ENCODE measurements at places on chromosomes 7 and 10.
A peak's percentile ranks its signal among the peaks of the same experiment; 100 is the strongest.

- no peak for DNase-seq
These were observed 40.5 kb downstream of the ITIH5 start for GRCh38 chr10:7626283-7626682.

- no peak for DNase-seq
These were observed 55.2 kb upstream of the SLC26A5 start for GRCh38 chr7:103501206-103501605.

DNA sequence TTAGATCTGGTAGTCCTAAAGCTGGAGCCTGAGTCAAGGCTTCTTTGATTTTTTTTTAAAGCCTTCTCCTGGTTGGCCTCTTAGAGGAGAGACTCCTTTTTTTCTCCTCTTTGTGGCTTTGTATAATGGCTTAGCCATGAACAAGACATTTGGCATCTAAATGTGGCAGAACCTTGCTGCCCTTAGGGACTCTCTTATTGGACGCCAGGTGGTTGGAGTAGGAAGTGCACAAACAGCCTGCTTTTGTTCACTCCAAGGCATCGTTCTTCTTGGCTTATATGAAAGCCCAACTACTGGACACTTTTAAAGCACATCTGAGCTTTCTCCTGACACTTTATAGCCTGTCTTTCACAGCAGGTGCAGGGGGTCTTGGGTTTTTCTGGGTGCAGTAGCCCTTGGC is 25.0 kb downstream of the ZPBP start:
- peak; percentile 5 for DNase-seq

- DNase-seq = peak; percentile 60
These were observed at the start of gene PALS2 for GRCh38 chr7:24572997-24573553. Gene PALS2 (plus strand): TSS chr7:24573452. CDS start chr7:24623668, 50,216 bp downstream.

- no peak for DNase-seq
These were observed 28.9 kb downstream of the UNC5B start for GRCh38 chr10:71241114-71241829.

DNA sequence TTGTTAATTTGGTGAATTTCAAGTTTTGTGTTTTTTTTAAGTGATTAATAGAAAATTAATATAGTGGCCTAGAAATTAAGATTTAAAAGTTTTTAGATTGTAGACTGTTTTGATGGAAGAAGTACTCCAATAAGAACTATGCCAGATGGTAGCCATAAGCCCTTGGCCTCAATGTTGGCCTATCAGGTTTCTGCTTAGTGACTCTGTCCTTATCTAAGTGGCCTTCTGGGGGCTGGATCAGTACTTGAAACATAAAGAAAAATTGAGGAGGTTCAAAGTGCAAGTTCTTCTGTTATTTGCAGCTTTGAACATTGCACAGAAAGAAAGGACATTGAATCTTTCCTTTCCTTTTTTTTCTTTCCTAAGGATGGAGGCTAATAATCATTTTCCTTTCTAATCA is 9.9 kb downstream of the CCDC126 start:
- no peak for DNase-seq

DNA sequence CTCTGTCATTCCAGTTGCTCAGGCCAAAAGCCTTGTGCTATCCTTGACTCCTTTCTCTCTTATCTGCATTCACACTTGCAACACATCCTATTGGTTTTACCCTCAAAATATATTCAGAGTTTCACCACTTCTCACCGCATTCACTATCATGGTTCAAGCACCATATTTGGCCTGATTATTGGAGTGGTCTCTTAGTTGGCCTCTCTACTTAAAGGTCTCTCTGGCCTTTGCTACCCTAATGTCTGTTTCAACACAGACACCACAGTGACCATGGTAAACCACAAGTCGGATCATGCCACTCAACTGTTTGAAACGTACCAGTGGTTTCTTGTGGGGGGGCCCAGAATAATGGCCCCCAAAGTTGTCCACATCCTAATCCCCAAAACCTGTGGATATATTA is 15.2 kb upstream of the PDZD8 start:
- no peak for DNase-seq

DNA sequence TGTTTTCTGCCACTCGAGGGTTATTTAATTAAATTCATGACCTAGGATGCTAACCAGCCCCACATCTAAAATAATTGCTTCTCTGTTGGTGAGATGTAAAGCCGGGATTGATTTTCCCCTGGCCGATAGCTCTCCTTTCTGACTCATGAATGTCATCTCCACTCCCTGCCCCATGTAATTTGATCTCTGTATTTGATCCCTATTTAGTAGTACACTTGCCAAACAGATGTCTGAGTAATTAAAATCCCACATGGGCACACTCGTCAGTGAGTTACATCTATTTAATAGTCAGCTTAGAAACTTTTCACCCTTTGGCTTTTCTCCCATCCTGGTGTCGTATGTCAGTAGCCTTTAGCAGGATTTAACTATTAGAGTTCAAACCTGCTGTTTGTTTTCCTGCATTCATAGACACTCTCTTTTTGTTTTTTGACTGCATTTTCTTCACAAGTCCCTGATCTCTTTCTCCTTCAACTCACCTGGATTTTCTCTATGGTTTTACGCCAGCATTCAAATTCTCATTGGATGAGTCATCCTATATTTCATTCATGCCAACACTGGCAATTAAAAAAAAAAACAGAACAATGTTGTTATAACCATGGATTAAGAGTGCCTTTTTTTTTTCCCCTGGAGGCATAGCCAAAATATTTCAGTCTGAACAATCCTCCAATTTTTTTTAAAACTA is 82.7 kb downstream of the SPAG6 start:
- no peak for DNase-seq

- DNase-seq = no peak
These were observed 78.7 kb downstream of the PRLHR start for GRCh38 chr10:118516716-118517115.

DNA sequence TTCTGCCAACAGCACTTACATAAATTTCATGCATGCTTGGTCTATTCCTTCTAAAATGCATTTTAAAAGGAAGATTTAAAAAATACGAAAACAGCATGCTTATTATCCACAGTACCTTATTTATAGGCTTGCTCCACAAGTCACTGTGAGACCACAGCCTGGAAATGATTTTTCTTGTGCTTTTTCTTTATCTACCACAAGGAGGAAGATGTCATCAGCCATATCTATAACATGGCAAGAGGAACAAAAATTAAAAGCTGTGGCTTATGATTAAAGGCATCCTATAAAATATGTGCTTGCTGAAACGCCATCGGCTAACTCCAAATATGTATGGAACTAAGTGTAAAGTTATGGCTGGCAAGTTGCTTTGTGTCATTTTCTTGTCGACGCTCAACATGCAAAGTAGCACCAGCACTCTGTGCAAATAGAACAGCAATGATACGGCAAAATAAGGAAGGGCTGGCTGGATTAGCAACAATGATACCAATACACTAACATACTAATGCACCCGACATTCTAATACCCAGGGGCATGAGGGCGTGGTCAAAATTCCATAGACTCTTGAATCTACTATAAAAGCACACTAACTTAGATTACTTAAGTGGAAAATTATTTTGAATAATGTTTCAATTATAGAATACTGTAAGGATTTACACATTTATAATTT is 41.2 kb upstream of the AKR1E2 start:
- DNase-seq = no peak

DNA sequence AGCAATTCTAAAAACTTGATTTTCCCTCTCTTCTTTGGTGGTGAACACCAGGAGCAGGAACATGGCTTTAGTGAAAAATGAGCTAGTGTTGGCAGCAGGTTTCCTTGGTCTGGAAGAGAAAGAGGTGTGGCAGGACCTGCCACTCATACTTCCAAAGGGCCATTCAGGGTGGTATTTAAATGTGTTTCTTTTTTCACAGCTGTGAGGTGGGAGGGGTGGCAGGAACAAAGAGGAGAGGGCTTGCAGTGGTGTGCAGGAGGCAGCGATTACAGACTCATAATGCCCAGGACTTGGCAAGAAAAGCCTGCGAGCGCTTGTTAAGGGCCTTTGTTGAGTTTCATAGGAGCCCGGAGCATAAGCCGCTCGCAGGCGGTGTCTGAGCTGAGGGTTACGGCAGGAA is 36.8 kb downstream of the WIPF3 start:
- DNase-seq = no peak

GRCh38 chr7:13198727-13199126 is 511.3 kb downstream of the ARL4A start:
- DNase-seq = no peak

DNA sequence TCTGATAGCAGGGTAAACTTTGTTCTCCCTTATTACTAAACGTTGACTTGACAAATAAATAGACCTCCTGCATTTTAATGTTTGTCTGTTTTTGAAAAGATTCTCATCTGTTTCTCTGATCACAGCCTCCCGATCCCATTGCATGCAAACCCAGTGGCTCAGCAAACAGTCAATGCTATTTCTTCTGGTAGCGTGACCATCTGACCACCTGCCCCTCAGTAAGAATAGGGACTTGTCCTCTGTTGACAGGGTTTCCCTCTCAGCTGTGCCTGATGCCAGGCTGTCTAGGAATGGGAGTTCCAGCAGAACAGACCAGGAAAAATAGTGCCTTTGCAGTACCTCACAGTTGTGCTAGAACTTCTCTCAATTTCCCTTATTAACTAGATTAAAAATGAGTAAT is 40.7 kb upstream of the EBLN1 start:
- no peak for DNase-seq

- DNase-seq = no peak
These were observed 151.1 kb upstream of the SHH start for GRCh38 chr7:155963356-155963755.

GRCh38 chr7:102204212-102204611 is 82.5 kb upstream of the SH2B2 start:
- DNase-seq = no peak

- no peak for DNase-seq
These were observed 82.9 kb downstream of the OTUD1 start for GRCh38 chr10:23521735-23522134.

DNA sequence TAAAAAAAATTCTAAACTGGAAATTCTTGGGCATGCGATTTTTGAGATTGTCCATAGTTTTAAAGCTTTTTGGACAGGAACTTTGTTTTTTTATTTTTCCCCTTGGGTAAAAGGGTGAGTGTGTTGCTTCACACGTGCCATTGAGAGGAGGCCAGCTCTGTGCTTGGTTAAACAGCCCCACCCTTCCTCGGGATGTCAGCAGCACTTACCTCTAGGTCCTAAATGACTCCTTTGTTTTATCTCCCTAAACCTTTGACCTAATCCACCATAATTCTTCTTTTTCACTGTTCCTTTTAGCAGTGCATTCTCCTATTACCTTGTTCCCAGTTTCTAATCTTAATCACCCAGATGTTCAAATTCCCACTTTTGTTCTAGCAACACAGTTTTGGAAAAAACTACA is 83.5 kb downstream of the SEMA3D start:
- no peak for DNase-seq

GRCh38 chr7:156578578-156578940 is 62.0 kb upstream of the RNF32 start:
- DNase-seq = no peak

GRCh38 chr10:95767884-95768556 is 12.1 kb downstream of the ENTPD1 start:
- DNase-seq = no peak

DNA sequence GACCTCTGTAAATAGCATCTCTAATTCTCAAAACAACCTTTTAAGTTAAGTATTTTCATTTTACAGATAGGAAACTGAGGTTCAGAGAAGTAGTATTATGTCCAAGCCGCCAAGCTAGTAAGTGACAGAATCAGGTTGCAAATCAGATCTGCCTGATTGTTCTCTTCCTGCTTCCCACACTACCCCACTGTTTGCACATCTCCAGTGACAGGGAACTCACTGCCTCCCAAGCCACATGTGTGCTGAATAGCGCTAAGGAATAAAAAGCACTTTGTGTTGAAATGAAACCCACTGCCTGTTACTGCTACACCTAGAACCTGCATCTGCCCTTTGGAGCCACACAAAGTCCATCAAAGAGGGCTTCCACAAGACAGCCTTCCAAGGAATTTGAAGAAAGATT is 45.1 kb upstream of the WDR11 start:
- no peak for DNase-seq

Measured in right renal pelvis (tissue), 4 donors.